Stimulated activated CD8-positive, alpha-beta memory T cell treated with anti-CD3 and anti-CD28 coated beads, Interleukin-15, amount 100 ng/mL, for 4 hours (primary cell): ENCODE measurements at places on chromosomes 6 and 20.
A peak's percentile ranks its signal among the peaks of the same experiment; 100 is the strongest.

DNA sequence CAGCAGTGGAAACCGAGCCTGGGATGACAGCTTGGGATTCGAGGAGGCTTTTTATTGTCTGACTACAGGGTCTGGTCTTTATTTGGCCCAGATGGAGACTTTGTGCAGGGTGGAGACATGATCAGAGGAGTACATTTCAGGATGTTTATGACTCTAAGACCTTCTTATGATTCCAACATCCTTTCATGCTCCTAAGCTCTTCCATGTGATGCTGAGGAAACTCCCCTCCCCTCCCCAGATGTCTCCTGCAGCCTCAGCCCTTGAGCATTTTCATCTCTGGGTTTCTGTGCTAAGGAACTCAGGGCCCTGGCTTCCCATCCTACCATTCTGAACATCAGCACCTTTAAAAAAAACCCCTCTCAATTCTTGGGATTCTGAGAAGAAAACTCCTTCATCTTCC, 186.6 kb downstream of the SOX4 start:
- no peak for DNase-seq

DNA sequence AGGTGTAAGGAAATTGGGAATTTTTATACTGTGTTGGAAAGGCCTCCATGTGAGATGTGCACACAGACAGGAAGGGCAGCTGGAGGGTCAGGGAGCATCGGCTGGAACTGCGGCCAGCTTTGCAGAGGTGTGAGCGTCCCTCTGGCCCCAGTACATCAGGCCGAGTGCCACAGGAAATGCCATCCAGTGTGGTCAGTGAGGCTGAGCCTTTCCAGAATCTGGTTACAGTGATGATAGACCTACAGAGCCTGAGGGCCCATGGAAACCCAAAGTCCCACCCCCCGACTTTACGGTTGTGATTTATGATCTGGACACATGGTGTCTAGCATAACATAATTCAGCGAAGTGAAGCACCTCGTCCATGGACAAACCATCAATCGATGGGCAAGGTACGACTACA, 137.3 kb upstream of the PDE10A start:
- no peak for DNase-seq

- no peak for DNase-seq
Observed at GRCh38 chr6:52801188-52801841, 2.3 kb downstream of the GSTA1 start.

- DNase-seq = no peak
Observed at GRCh38 chr20:46169245-46170171, 51.4 kb downstream of the CD40 start.

- DNase-seq = no peak
Observed at GRCh38 chr6:70370496-70370895, 42.8 kb upstream of the FAM135A start.

- no peak for DNase-seq
Observed at GRCh38 chr6:43770372-43771209, 580 bp downstream of the VEGFA start.

GRCh38 chr20:10216146-10216791, 2.4 kb upstream of the SNAP25 start:
- DNase-seq = no peak

GRCh38 chr20:18831830-18832499, 18.4 kb downstream of the SCP2D1 start:
- DNase-seq = no peak

DNA sequence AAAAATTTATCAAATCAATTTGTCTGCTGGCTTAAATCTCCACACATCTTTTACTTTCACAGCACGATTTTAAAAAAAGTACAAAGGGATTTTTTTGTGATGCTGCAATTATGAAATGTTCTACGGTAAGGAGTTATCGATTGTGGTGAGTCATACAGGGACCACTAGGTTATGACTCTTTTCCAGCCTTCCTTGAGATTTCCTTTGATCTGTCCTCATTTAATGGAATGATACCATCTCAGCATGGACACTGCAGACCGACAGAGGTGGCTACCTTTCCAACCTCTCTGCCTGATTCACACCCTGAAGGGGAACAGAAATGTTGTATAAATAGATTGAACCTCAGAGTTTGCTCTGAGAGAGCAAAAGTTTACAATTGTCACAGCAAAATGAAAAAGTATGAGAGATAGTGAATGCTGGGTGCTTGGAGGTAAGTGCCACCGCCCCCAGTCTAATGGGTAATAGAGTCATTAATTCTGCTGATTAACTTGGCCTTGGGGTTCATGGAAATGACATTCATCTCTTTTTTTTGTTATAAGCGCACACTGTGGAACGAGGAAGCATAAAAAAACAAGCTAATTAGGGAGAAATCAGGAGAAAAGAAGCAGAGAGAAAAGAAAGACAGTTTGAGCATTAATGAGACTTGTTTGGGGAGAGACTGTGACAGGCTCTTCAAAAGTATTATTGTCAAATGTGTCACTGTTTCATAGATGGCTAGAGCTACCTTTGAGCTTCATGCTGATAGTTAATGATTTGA, 306.0 kb downstream of the RNF144B start:
- no peak for DNase-seq

DNA sequence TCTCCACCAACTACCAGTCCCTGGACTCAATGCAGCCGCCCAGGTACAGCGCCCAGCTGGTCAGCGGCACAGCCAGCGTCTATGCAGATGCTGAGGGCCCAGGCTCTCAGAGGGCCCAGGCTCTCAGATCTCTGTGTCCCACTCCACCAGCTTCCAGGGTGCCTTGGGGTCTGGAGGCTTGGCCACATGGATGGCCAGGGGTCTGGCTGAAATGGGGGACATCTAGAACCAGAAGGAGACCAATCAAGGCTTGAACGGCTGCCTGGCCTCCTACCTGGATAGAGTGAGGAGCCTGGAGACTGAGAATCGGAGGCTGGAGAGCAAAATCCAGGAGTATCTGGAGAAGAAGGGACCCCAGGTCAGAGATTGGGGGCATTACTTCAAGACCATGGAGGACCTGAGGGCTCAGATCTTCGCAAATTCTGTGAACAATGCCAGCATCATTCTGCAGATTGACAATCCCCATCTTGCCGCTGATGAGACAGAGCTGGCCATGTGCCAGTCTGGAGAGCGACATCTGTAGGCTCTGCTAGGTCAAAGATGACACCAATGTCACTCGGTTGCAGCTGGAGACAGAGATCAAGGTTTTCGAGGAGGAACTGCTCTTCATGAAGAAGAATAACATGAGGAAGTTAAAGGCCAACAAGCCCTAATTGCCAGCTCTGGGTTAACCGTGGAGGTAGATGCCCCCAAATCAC, 44.1 kb upstream of the GRM4 start:
- peak; percentile 17 for DNase-seq

DNA sequence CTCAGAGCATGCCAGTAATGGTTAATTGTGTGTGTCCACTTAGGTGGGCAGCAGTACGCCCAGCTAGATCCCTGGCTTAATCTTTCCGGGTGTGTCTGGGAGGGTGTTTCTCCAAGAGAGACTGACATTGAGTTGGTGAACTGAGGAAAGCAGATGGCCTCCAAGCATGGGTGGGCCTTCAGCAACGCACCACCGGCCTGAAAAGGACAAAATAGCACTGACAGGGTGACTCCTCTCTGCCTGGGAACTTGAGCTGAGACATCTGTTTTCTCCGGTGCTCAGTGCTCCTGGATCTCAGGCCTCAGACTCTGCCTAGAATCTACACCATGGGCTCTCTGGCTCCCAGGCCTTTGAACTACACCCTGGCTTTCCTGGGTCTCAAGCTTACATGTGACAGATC, 43.2 kb downstream of the C6orf118 start:
- DNase-seq = no peak

DNA sequence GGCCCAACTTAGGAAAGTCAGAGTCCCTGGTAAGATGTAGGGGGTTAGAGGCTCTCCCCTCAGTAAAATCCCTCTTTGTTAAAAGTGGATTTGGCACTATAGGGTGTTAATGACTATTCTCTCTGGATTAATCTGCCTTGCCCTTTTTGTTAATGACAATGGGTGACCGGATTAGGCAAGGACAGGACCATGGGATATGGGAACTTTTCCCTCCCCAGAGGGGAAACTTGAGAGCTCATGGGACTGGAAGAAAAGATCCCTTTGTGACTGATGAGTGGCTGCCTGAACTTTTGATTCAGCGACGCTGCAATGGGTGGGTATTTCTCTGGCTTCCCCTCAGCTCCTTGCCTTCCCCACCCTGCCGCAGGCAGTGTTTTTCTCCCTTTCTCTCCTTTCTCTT, 12.2 kb upstream of the TAAR9 start:
- DNase-seq = no peak

DNA sequence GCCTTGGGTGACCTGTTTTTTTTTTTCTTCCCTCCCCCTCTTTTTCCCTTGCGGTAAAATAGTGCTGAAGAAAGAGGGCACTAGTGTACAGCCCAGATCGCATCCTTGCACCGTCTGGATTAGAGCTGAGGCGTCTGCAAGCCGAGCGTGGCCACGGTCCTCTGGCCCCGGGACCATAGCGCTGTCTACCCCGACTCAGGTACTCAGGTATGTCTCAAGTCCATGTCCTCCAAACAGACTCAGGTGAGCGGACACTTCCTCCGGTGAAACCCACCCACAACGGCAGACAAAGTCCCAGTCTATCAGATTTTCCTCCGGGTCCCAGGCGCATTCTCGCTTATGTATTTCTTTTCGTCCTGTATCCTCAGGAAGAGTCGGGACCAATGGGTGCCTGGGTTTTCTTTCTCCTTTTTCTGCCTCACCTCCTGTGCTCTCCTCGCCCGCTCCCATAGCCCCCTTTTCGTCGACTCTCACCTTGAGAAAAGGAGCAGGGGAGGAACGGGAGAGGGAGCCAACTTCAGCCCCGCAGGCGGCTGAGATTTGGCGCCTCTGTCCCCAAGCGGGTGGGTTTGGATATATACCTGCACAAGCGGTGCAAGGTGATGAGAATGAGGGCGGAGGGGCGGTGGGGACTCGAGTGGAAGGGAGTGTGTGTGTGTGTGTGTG, 1.1 kb upstream of the GRM1 start:
- no peak for DNase-seq

DNA sequence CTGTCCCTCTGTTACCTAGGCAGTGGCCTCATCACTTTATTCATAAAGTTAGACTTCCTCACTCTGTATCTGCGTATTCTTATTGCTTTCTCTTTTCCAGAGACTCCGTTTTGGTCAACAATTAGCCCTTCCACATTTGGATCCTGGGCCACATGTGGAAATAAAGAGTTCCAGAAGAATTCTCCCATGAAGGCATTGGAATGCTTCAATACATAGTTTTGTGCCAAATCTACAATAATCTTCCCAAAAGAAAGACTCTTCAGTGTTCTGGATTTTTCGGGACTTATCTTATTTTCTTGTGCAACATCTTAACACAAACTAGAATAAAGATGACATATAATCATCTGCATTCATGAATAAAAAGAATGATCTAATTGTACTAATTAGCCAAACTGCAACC, 187.7 kb upstream of the BMP2 start:
- DNase-seq = no peak

DNA sequence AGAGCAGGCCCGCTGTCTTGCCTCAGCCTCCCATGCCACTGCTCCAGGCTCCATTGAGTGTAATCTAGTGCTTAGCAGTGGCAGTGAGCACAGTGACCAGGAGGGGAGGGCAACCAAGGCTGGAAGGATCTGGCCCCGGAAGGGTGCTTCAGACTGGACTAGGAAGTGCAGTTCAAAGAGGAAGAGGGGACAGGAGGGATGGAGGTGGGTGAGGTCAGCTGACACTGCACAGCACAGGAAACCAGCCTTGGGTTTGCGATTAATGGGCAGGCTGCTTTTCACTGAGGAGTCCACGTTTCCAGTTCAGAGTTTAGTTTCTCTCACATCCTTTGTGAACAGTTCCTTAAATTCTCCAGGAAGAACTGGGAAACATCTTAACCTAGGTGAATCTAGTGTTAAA, 46.9 kb downstream of the CDS2 start:
- DNase-seq = no peak

- DNase-seq = no peak
Observed at GRCh38 chr6:9248133-9248532, 812.8 kb upstream of the SLC35B3 start.

GRCh38 chr6:106448000-106448426, 87.5 kb downstream of the CRYBG1 start:
- DNase-seq = no peak

DNA sequence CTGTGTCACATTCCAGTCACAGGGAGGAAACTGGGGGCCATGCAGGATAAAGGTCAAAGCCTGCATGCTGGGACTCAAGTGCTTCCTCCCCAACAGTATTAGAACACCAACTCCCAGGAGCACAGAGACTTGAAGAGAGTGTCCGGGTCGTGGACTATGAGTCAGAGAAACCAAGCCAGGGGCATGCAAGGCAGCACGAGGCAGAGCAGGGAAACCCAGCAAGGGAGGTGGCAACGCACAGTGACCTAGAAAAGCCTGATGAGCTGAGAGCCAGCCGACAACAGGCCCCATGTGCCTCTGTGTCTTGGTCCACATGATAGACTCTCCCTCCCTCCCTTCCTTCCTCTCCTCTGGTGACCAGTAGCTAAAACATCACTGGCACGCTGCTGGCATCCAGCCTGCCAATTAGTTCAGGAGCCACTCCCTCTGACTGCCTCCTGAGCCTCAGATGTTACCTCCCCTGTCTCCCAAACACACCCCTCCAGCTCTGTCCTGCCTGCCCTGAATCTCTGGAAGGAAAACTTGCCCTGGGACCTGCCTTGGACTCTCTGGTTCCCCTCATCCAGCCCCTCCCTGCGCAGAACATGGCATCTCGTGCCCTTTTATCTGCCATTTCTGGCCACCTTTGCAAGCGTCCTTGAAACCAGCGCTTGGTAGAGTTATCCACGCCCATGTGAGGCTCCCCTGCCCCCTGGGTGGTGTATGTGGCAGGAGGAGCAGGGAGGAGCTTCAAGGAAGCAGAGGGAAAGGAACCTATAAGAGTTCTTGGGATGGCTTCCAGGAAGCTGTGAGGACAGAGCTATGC, 16.2 kb upstream of the RNF39 start:
- no peak for DNase-seq

DNA sequence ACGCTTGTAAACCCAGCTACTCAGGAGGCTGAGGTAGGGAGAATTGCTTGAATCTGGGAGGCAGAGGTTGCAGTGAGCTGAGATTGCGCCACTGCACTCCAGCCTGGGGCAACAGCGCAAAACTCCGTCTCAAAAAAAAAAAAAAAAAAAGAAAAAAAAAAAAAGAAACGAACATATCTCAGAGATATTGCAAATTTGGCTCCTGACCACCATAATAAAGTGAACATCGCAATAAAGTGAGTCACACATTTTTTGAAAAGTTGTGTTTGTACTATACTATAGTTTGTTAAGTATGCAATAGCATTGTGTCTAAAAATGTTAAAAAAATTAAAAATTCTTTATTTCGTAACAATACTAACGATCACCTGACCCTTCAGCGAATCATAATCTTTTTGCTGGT, 13.3 kb downstream of the RSPH9 start:
- no peak for DNase-seq
